ENCODE measurements at places on chromosomes 12 and 14.

GRCh38 chr12:70744178-70744577 is 106.9 kb upstream of the PTPRB start:
- DNase-seq = no peak

DNA sequence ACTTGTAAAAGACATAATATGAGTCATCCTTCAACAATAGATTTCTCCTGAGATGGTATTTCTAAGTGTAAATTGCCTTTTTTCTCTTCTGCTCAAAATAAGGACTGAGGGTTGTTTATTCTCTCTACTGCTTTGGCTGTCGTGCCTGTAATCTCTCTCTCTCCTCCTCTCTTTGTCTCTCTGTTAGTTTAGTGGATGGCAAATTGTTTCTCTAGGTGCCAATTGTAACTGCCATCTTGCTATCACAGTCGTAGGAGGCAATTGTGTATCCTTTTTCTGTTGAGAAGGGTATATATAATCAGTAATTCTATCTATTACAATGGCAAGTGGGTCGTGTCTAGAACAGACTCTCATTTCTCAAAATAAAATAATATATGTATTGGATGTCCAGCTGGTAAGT is 545.0 kb upstream of the FBXO33 start:
- no peak for DNase-seq

DNA sequence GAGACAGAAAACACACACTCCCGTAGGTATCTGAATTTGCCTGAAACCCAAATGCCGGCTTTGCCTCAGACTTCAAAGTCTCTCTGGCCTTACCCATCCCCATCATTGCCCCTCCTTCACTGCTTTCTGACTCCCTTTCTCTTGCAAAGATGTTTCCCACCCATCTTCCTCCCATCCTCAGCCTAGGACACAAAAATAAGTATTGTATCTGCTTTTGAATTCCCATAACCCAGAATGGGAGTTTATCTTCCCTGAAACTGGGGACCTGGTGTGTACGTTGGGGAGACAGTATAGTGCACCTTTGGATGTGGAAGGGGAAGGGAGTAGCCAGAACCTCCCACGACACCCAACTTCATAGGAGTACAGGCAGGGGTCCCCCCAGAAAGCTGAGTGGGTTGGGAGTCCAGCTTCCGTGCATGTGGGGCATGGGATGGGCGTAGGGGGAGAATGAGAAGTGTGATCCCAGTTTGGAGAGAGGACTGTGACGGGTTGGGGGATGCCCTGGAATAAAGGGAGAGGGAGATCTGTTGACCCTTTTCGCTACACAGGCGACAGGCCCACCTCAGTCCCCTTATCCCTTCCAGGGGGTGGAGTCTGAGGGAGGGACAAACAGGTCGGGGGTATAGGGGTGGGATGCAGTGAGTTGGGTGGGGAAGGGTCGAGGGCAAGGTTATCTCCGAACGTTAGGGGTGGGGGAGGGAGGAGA is 488 bp upstream of the KIF5A start:
- no peak for DNase-seq

DNA sequence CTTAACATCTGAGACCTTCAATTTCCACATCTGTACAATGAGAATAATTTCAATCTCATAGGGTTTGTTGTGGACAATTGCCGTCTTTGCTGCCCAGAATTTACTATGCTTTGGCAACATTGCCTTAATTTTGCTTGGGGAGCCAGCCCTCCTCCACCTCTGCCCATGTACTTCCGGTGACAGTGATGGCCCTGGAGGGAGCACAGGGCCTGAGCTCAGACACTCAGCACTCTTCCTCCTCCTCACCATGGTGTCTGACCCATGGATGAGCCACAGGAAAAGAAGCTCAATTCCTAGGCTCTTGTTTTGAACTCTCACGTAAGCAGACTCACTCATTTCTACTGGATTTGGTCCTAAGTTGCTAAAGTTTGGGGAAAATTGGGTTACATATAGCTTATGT is 58.2 kb downstream of the TBC1D30 start:
- DNase-seq = no peak

- no peak for DNase-seq
Observed at GRCh38 chr12:75975702-75976101, 55.9 kb downstream of the PHLDA1 start.

DNA sequence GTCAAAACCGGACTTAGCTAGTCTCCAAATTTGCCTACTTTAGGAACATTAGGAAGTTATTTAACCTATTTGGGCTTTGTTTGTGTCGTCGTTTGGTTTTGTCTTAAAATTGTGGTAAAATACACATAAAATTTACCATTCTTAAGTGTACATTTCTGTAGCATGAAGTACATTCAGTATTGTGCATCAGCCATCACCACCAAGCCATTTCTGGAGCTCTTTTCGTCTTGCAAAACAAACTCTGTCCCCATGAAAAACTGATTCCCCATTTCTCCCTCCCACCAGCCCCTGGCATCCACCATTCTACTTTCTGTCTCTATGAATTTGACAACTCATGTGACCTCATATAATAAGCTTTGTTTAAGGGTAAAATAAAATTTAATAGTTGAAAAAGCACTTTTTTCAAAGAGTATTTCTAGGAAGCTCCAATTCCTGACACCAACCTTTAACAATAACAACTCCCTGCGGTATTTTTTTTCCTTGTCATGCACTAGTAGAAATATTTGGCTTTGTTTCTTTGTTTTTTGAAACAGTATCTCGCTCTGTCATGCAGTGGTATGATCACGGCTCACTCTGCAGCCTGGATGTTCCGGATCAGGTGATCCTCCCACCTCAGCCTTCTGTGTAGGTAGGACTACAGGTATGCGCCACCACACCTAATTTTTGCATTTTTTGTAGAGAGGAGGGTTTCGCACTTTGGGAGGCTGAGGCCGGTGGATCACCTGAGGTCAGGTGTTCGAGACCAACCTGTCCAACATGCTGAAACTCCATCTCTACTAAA is 3.6 kb upstream of the UBC start:
- no peak for DNase-seq

- DNase-seq = no peak
Observed at GRCh38 chr14:85996551-85996950, 466.6 kb downstream of the FLRT2 start.

- no peak for DNase-seq
Observed at GRCh38 chr14:36020120-36021029, 156.1 kb downstream of the PTCSC3 start.

GRCh38 chr14:29317423-29317822 is 550.8 kb downstream of the FOXG1 start:
- DNase-seq = no peak

- no peak for DNase-seq
Observed at GRCh38 chr12:2118481-2119255, 65.9 kb downstream of the CACNA1C start.

GRCh38 chr14:106518054-106518943 is 991.9 kb downstream of the TMEM121 start:
- DNase-seq = no peak

DNA sequence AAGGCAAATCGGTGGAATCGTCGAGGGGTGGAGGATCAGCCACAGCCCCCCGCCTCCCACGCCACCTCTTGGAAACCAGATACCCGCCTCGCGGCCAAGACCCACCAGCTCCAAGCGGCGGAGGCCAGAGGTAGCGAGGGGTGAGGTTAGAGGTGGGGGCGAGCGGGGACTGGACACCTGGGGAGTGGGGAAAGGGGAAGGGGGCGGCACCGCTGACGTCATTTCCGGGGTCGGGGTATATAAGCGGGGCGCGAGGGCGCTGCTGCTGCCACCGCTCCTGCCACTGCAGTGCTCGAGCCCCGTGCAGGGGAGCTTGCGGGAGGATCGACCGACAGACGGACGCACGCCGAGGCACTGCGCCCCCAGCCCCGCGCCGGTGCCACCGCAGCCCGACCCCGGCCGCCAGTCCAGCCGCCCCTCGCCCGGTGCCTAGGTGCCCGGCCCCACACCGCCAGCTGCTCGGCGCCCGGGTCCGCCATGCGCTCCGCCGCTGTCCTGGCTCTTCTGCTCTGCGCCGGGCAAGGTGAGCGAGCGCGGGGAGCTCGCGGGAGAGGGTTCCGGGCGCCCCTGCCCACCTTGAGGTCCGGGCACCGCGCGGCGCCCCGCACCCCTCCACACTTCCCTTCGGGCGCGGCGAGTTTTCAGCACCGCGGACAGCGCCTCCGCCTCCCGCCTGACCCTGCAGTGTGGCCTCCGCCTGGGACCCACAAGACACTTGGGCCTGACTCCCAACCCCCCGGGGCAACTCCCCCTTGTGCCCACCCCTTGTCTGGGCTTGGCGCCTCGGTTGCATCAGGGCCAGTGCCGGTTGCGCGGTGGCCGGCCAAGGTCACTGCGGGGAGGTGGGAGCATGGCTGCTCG is at the start of gene CHGA:
TSS of gene CHGA (plus strand) at position 268 of the 861 bp plus-strand sequence. CDS start at position 478, 210 bp downstream.
- peak; percentile 90 for DNase-seq

- DNase-seq = no peak
Observed at GRCh38 chr12:104478396-104479122, 21.8 kb downstream of the CHST11 start.

Measured in osteocyte (in vitro differentiated cells).